ENCODE measurements at places on chromosomes 16 and 17.

DNA sequence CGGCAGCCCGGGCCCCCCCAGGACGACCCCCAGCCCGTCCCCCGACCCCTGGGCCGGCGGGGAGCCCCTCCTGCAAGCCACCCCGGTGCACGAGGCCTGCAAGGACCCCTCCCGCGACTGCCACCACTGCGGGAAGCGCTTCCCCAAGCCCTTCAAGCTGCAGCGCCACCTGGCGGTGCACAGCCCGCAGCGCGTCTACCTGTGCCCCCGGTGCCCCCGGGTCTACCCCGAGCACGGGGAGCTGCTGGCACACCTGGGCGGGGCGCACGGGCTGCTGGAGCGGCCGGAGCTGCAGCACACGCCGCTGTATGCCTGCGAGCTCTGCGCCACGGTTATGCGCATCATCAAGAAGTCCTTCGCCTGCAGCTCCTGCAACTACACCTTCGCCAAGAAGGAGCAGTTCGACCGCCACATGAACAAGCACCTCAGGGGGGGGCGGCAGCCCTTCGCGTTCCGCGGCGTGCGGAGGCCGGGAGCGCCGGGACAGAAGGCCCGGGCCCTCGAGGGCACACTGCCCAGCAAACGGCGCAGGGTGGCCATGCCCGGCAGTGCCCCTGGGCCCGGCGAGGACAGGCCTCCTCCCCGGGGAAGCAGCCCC is 15.6 kb upstream of the ZFPM1 start:
- peak; percentile 61 for DNase-seq

GRCh38 chr17:80372922-80373570 is 41.9 kb upstream of the ENDOV start:
- no peak for DNase-seq

- DNase-seq, result no peak
Observed at GRCh38 chr16:715477-716199, 720 bp downstream of the METRN start.

DNA sequence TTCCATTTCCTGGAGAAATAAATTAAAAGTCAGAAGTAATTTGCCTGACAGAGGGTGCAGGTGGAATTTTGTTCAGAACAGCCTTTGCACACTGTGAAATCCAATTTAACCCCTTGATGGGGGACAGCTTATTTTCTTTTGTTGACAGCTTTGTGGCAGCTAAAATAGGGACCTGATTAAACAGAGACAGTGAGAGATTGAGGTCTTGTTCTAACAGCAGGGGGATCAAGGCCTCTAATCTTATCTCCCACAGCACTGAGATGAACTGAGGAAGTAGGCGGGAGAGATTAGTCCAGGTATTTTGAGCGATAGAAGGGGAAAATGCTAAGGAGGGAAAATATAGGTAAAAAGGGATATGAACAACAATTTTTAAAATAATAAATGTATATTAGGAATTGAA is 1491.4 kb upstream of the GOT2 start:
- no peak for DNase-seq

DNA sequence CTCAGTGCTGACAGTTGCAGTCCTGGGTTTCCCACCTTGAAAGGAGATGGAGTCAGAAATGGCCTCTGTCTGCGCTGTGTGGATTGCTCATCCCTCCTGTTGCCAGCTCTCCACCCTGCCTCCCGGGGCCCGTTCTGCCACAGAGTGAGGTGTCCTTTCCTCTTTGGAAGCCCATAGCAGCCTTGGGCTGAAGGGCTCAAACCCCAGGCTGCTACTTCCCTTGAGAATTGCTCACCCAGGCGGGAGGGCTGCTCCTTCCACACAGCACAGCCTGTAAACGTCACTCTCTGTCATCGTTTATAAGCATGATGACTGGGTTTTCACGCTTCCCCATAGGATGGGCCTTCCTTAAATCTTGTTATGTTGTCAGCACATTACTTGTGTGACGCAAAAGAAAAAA is 62.7 kb downstream of the FOXK2 start:
- DNase-seq, result no peak

- DNase-seq, result no peak
Observed at GRCh38 chr17:69067274-69068047, 6.7 kb upstream of the ABCA9 start.

GRCh38 chr17:45732926-45733505 is 51.1 kb upstream of the CRHR1 start:
- no peak for DNase-seq

DNA sequence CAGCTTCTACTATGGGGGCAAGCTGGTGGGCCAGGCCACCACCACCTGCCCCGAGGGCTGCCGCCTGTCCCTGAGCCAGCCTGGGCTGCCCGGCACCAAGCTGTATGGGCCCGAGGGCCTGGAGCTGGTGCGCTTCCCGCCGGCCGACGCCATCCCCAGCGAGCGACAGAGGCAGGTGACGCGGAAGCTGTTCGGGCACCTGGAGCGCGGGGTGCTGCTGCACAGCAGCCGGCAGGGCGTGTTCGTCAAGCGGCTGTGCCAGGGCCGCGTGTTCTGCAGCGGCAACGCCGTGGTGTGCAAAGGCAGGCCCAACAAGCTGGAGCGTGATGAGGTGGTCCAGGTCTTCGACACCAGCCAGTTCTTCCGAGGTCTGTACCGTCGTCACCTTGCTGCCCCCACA is 19.5 kb downstream of the IRF8 start:
- no peak for DNase-seq

DNA sequence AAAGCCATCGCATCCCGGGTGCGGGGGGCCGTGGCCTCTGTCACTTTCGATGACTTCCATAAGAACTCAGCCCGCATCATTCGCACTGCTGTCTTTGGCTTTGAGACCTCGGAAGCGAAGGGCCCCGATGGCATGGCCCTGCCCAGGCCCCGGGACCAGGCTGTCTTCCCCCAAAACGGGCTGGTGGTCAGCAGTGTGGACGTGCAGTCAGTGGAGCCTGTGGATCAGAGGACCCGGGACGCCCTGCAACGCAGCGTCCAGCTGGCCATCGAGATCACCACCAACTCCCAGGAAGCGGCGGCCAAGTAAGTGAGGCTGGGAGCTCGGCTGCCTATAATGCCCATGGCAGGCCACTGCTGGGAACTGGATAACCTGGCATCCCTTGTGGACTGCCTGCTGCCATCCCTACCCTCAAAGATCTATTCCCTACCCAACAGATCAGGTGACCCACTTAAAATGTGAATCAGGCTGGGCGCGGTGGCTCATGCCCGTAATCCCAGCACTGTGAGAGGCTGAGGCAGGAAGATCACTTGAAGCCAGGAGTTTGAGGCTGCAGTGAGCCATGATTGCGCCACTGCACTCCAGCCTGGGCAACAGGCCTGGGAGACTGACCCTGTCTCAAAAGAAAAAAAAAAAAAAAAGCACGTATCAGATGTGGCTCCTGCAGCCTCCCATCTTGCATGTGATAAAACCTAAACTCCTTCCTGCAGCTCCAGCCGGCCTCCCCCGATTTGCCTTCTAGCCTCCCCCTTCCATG is 18.3 kb downstream of the CDIPT start:
- DNase-seq, result no peak

DNA sequence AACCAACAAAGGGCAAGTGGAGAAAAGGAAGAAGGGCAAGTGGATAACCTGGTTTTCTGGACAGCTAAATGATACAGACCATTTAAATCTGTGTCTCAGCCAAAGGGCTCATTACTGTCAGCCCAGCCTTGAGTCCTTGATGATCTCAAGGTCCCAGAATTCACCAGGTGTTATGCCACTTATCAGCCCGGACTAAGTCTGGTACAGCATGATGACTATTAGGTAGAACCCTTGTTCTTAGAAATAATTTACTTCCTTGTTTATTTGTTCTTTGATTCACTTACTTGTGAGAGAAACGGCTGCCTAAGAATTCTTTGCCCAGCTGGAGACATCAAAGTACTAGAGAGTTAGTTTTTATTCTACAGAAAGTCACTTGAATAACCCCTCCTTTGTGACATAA is 3.5 kb downstream of the PDILT start:
- DNase-seq, result no peak

DNA sequence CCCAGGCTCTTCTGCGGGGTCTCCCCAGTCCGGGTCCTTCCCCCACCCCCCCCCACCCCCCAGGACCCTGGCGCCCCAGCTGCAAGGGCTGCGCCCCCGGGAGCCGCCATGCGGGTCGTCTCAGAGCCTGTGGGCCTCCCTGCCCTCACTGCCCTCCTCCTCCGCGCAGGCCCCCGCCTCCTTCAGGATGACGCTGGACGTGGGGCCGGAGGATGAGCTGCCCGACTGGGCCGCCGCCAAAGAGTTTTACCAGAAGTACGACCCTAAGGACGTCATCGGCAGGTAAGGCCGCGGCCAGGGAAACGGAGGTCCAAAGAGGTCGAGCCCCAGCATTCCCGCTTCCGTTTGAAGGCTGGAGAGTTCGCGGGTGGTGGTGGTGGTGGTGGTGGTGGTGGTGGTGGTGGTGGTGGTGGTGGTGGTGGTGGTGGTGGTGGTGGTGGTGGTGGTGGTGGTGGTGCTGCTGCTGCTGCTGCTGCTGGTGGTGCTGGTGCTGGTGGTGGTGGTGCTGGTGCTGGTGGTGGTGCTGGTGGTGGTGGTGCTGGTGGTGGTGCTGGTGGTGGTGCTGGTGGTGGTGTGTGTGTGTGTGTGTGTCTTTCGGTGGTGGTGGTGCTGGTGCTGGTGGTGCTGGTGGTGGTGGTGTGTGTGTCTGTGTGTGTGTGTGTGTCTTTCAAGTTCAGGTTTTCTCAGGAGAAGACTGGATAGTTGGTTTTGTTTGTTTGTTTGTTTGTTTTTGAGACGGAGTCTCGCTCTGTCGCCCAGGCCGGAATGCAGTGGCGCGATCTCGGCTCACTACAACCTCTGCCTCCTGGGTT is 615 bp downstream of the PHKG2 start:
- no peak for DNase-seq

GRCh38 chr17:45973946-45974859 is 24.8 kb upstream of the STH start:
- no peak for DNase-seq

- DNase-seq, result peak; percentile 38
Observed at GRCh38 chr17:81510785-81511553, 1.6 kb downstream of the ACTG1 start.

DNA sequence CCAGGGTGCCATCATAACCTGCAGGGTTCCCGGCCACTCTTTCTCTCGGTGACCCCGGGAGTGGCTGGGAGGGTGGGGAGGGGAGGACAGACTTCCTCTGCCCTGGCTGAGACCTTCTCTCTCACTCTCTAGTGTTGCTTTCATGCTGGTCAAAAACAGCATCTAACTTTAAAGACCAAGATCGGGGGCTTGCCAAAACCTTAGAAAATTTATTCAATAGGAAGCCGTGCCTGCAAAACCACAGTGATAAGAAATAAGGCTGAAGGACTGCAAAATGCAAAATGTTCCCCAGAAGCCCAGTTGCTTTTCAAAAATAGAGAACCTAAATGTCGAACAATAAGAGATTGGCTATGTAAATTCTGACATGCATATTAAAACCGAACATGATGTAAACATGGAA is 344.0 kb downstream of the FOXL1 start:
- no peak for DNase-seq

GRCh38 chr16:73023320-73023719 is 24.6 kb downstream of the ZFHX3 start:
- no peak for DNase-seq

DNA sequence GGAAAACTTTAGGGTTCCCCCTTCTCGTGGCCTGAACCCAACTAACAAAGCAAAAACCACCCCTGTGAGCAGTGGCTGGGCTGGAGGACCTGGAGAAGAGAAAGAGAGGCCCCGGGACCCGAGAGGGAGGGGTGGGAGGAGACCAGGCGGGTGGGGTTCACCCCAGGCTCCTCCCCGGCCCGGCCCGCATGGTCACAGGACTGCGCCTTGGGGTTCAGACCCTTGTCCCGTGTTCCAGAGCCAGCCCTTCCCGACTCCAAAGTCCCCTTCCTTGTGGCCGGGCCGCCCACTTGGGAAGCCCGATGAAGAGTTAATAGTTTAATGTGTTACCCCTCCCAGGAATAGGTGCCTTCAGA is 852 bp downstream of the MARVELD3 start:
- DNase-seq, result no peak

DNA sequence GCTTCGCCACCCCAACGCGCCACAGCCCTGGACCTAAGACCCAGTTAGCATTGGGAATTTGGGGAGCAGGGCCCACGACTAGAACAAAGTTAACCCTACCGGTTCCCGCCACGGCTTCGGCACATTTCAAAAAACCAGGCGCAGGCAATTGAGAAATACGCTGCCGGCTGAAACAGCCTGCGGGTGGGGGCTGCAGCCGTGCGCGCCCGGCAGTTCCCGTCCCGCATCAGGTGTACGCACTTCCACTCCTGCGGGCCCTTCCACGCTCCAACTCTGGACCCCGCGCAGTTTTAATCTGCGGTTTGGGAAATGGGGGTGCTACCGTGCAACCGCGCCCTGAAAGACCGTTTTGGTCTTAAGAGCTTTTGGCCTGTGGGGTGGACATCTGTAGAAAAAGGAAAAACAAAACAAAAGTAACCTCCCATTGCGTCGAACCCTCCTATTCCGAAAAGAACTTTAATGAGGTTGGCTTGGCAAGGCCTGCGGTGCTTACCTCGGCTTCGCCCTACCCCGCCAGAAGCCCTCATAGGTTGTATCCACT is 7.1 kb downstream of the IRX5 start:
- DNase-seq, result no peak
